Liver (tissue), 10 donors: ENCODE measurements at places on chromosomes 2 and 18. TPM values are rescaled to one million over a fixed set of nuclear protein-coding genes. Genes with fewer than 3 reads are reported as not detected.

TRPM8 gene
- 1.1 TPM for total RNA-seq

TMEM178A gene
- total RNA-seq = 0.42 TPM

PAX8 gene
- total RNA-seq = 0.09 TPM

AP1S3 gene
- 3.8 TPM for total RNA-seq

SLC1A4 gene
- 23.4 TPM for total RNA-seq

CPS1 gene
- 651 TPM for total RNA-seq

DNA sequence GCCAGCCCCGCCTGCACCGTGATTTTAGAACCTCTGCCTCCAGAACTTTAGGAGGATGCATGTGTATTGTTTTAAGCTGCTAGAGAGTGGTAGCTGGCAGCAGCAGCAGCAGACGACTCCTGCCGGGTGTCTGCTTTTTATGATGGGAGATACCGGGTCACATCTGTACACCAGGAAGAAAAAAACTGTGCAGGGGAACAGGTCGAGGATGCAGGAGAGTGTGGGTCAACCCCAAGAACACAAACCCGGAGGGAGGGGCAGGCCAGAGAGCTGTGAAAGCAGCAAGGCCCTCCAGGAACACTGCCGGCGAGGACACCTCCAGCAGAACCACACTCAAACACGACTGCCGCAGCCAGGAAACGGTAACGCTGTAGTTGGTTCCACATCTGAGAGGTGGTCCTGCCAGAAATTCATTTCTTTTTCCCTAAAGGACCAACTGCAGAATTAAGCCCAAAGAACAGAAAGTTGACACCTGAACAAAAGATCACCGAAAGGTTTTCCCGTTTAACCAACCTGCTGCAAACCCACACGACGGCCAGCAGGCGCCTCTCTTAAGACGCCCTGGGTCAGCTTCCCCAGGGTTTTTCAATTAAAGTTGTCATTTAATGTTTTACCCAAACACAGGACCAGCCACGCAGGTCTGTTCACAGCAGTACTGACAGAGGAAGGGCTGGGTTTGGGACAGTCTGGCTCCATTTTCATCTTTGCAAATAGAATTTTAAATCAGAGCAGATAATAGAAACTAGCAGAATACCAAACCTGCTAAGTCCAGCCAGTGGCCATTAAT lies 60.5 kb downstream of the NDUFA10 start:
- no peak for DNase-seq

- no peak for DNase-seq
Measured at GRCh38 chr2:223580951-223581350, 21.2 kb downstream of the SCG2 start.

- no peak for DNase-seq
Measured at GRCh38 chr18:58955738-58956137, 91.1 kb downstream of the ZNF532 start.

- DNase-seq = no peak
Measured at GRCh38 chr2:127158614-127159290, 51.8 kb upstream of the BIN1 start.

- DNase-seq = peak; percentile 46
Measured at GRCh38 chr2:188293601-188294351, 2.1 kb downstream of the GULP1 start.

DNA sequence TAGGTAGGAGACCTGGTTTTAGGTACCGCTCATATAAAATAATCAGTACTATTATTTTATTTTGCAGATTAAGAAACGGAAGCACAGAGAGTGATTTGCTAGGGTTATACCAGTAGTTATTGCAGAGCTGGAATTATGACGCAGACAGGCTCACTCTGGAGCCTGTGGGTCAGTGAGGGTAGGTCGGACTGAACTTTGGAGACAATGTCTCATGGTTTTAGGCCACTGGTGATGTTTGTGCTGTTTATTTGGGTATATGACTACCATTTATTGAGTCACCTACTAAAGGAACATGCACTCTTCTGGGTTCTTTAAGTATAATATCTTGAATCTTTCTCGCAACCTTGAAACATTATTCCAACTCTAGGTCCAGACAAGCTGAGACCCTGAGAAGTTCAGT lies 33.5 kb upstream of the IL1R1 start:
- DNase-seq = no peak

GRCh38 chr2:15047184-15047583 lies 414.7 kb downstream of the LRATD1 start:
- DNase-seq = no peak

DNA sequence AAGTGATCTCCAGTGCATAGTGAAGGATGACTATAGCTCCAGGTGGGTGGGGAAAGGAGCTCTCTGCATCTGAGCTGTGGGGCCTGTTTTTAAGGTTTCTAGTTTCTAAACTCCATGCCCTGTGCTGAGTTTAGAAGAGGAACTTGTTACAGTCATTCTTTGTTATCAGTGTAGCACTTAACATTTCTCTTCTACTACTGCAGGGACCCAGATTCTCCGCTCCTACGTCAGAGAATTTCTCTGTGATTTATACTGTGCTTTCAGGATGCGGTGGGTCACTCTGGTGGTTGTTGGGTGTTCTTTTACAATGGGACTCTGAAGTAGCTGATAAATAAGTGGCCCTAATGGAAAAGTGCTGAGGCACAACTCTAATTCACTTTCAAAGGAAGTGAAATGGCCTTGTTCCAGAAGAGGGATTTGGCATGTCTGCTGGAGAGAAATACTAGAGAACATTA lies 122.0 kb downstream of the WDSUB1 start:
- no peak for DNase-seq

DNA sequence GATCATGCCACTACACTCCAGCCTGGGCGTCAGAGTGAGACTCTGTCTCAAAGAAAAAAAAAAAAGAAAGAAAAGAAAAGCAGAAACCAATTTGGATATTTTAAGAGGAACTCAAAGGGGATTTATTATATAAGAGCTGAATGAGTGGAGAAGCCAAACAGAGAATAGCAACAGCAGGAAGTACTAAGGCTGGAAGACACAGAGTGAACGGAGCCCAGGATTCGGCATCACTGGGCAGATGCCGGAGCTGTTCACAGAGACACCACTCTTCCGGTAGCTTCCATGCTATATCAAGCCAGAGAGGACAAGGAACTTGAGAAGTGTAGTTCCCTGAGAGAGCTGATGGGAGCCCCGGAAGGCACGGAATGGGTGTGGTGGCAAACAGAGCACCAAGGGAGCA lies 47.0 kb upstream of the CABLES1 start:
- DNase-seq = no peak

DNA sequence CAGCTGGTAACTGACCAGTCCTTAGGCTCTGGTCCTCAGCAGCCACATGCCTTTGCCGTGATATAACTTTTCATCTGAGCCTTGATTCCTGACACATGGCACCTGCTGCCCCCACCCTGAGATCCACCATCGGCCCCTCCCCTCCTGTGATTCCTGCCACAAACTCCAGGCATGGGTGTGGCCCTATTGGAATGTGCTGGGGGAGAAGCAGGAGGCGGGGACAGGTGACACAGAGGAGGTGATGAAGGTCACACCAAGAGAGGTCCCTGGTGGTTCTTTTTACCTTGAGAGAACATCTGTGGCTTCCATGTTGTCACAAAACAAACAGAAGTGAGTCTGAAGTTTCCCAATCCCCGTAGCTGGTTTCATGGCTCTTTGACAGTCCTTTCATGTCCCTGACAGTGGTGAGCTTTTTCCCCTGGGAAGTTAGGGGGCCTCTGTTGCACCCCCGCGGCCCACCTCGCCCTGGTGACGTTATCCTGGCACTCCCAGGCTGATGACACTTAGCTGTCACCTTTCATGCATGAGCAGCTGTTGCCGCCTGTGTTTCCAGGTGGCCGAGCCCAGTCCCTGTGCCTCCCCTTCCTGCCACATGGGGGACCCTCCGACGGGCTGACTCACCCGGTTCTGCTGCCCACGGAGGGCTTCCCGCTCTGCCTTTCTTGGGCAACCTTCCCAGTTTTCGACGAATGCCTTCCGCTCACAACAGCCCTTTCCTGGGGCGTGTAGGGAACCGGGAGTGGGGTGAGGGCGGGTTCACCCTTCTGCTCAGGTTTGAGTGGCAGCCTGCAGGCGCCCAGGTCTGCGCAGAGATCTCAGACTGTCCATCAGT lies 66.3 kb upstream of the GLI2 start:
- DNase-seq = no peak

- DNase-seq = no peak
Measured at GRCh38 chr18:58391932-58392323, 237.0 kb downstream of the ALPK2 start.

GRCh38 chr2:96923810-96924774 lies 54.2 kb upstream of the SEMA4C start:
- DNase-seq = no peak

DNA sequence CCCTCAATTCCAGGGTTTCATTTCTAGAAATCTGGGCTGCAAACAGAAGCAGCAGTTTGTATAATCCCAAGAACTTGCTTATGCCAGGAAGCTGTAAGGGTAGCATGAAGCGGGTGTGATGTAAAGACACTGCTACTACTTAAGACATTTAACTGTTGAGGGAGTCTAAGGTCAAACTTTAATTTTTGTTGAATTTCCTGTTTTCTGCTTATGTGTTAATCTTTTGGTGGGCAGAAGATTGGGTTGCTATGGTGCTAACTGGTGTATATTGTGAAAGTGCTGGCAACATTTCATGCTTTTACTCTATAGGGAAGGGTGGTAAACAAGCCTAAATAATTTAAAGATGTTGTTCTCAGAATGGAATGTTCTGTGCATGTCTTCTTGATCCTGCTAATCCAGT lies 2.7 kb downstream of the NCOA1 start:
- no peak for DNase-seq

DNA sequence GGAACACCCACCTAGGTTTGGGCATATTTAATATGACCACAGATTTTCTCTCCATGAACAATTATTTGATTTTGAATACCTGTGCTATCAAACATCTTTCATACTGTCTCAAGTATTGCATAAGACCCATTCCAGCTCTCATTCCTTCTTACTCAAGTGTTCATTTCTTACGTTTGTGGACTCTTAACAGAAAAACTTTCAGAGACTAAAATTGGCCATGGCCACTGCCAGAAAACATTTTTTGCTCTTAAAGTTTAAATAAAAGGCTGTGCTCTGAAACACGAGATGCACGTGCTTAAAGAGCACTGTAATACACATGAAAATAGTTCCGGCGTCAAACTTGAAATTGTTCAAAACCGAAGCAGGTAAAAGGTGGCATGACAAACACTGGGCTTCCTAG lies 89.3 kb downstream of the LIMS1 start:
- no peak for DNase-seq

- no peak for DNase-seq
Measured at GRCh38 chr2:191578031-191578430, 99.9 kb upstream of the NABP1 start.
